NCI-H1694 (cell line): ENCODE measurements at places on chromosomes 2 and 18.
A peak's percentile ranks its signal among the peaks of the same experiment; 100 is the strongest.

- DNase-seq: no peak
These were observed 800 bp downstream of the HOXD13 start for GRCh38 chr2:176093145-176093897.

- no peak for DNase-seq
These were observed 149.9 kb downstream of the TTC27 start for GRCh38 chr2:32777714-32778113.

DNA sequence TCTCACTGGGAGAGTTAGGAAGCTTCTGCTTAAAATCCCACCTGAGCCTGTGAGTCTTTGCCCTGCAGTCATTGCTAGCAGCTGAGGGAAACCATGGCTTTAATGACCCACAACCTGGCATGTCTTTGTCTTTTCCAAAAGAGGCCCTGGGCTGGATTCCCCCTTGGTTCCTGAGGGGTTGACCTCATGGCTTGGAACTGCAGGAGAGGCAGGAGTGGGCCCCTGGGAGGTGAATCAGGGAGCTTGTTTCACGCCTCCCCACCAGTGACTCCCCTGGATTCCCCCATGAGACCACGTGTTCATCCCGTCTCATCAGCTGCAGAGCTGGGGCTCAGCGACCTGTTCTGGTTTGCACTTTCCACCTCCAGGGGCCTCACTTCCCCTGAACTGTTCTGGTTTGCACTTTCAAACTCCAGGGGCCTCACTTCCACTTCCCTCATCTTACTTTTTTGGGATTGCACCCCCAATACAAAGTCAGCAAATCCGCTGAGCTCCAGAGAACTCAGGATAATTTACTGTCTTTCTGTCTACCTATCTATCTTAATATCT, 58.5 kb upstream of the TMEM18 start:
- no peak for DNase-seq

DNA sequence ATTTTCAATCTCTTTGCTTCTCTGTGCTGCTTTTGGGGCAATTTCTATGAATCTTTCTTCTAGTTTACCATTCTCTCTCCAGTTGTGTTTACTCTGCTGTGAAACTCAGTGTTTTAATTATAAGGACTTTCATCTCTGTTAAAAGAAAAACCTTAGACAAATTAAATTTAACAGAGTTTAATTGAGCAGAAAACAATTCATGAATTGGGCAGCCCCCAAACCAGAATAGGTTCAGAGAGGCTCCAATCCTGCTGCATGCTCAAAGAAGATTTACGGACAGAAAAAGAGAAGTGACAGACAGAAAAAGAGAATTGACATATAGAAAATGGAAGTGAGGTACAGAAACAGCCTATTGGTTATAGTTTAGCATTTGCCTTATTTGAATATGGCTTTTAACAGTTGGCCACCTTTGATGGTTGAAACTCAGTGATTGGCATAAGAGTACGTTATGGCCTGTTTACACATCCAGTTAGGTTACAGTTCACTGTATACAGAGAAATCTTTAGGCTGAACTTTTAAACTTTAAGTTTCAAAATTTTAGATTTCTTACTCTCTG, 120.4 kb downstream of the RNF152 start:
- DNase-seq: no peak

DNA sequence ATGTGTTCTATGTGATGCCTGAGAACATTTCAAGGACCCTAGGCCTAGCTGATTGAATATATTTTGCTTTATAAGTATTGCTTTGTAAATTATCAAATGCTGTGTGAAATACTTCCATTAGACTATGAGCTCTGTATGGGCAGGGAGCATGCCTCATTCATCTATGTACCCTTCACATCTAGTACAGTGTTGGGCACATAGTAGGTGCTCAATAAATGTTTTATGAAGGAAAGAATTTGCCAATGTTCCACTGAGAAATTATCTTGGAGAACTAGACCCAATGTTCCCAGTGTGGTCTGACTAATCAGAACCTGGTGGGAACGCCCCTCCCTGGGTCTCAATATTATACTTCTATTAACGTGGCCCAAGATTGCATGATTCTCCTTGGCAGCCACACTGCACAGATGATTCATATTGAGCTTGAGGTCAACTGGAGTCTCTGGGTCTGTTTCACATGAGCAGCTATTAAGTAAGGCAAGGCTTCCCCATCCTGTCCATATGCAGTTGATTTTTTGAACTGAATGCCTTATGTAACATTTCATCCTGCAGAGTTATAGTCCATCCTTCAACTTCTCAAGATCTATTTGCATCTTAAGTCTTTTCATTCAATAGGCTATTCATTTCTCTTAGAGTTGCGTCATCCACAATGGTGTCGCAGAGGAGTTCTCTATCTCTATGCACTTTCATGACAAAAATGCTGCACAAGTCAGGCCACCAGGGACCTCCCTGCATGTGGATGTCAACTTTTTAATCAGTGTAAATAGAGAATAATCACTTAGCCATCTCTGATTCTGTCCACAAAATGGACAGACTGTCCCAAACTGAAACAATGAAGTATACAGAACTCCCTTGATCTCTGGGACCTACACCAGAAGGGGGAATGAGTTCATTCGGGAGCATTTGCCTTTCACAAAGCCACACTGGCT, 257.6 kb downstream of the CYP26B1 start:
- no peak for DNase-seq

GRCh38 chr2:20173064-20173463, 51.9 kb downstream of the SDC1 start:
- DNase-seq: no peak

GRCh38 chr18:60978338-60978737, 354.9 kb upstream of the CDH20 start:
- DNase-seq: no peak

- no peak for DNase-seq
These were observed 49.2 kb downstream of the DIPK1C start for GRCh38 chr18:74407888-74408287.

- peak; percentile 91 for DNase-seq
These were observed 253.9 kb downstream of the AGAP1 start for GRCh38 chr2:235747786-235748091.

DNA sequence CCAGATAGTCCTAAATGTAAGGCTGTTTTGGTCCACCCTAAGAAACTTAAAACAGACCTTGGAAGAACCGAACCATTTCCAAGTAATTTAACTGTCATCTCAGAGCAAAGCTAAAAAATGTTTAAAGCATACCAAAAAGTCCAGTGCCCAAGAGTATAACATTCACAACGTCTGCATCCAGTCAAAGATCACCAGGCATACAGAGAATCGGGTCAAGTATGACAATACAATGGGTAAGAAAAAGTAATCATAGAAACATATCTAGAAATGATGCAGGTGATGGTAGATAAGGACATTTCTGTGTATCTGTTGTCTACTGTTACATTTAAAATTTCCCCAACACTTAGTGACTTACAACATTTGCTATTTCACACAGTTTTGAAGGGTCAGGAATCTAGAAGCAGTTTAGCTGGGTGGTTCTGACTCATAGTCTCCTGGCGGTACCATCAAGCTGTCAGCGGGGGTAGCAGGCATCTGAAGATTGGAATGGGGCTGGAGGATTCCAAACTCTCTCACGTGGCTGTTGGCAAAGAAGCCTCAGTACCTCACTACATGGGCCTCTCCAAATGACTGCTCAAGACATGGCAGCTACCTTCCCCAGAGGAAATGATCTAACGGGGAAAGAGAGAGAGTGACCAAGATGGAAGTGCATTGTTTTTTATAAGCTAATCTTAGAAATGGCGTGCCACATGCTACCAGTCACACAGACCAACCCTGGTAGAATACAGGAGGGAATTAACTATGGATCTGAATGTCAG, 36.6 kb upstream of the DYNC2LI1 start:
- DNase-seq: no peak

- no peak for DNase-seq
These were observed 66.7 kb upstream of the RMDN2 start for GRCh38 chr2:37858400-37858711.

DNA sequence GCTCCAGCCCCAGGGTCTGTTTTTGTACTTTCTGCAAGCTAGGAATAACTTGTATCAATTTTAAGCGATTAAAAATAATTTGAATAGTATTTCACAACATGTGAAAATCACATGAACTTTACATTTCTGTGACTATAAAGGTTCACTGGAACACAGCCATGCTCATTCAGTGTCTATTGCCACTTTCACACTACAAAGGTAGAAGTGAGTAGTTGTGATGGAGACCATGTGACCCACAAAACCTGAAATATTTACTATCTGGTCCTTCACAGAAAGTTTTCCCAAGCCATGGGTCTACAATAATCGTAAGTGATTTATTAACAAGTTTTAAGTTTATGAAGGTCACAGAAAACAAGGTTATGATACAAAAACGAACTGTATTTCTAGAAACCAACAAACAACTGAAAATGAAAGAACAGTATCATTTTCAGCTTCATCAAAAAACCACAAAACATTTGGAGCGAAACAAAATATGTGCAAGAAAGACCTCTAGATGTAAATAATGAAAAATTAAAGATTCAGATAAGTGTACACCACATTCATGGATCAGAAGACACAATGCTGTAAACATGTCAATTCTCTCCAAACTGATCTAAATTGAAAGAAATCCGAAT, 68.9 kb upstream of the DNER start:
- no peak for DNase-seq

DNA sequence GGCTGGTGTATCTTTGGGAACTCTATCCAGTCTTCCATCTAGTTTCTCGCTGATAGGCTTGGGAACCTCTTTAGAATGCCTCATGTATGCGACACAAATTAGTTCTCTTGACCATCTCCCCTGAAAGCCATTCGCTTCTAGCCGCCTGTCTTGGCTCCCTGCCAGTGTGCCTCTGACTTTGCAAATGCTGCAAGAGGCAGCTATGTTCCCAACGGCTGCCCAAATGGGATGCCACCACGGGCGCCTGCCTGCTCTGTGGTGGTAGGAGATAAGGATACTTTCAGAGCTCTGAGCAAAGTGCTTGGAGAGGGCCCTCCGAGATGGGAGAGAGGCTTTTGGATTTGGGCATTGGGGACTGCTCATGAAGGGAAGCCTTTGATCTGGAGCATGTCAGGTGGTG, 77.7 kb upstream of the IGFBP5 start:
- DNase-seq: no peak

DNA sequence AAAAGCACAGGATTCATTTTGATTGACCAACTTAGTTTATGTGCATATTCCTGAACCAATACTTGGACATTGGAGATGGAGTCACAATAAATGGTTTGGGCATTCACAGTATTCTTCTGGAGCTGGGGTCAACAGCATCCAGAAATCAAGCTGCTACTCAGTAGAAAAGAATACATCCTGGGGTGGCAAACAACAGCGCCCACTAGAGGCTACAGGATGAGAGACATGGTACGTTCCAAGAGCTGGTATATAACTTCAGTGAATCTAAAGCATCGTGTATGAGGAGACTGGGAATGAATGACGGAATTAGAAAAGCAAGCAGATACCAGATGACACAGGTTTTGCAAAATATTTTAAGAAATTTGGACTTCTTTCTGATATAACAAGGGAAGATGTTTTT, 142.9 kb upstream of the FIGN start:
- DNase-seq: no peak

DNA sequence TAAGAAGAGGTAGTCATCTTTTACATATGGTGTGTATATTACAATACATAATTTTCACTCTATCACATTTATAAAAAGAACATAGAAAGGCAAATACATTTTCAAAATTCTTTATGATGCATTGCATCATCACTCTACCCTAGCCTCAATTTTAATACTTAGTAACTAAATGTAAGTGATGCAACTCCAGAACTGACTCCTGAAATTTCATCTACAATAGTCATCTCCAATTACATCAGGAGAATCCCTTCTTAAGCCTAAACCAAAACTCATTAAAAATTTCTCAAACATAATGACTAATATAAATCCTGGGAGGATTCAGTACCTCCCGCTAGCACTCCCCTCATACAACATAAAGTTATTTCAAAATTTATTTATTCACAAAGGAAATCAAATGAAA, 15.9 kb downstream of the TMX3 start:
- no peak for DNase-seq

DNA sequence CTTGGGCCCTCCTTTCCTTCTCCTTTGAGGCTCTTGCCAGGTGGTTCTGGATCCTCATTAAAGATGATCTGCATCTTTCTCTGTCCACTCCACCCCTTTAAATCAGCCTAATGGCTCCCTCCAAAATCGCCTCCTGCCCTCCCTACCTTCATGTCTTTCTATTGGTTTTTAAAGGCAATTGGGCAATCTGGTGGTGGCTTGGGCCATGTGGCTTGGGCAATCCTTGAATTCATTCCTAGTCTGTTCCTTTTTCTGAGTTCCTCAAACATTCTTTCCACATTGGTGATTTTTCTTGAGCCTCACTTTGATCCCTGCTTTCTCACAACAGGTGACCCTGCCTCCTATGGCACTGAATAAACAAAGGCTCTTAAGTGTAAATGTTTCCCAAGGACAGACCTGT, 266.2 kb upstream of the REV1 start:
- DNase-seq: no peak

DNA sequence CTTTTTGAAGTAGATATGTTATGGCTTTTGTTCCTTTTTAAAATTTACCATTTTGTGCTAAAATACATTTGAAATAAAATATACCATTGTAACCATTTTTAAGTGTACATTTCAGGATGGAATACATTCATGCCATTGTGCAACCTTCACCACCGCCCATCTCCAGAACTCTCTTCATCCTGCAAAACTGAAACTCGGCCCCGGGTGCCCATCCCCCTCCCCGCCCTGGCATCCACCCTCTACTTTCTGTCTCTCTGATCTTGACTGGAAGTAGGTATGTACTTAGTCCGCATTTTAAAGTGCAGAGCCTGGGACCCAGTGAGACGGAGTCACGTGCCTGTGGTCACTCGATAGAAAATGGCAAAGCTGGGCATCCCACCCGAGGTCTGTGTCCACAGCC, 45.6 kb downstream of the DIPK1C start:
- no peak for DNase-seq

DNA sequence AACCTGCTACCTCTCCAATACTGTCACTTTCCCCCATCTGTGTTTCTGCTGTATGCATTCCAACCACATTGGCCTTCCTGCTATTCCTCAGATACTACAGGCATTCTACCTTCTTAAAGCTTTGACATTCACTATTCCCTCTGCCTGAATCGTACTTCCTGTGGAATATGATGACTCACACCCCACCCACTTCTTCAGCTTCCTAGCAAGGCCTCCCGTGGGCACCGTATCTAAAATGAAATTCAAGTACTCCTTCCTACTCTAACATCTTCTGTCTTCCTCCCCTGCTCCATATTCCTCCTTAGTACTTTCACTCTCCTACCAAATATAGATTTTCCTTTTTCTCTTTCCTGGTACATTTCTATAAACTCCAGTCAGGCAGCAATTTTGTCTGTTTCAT, 710.4 kb downstream of the RNF144A start:
- DNase-seq: no peak

- DNase-seq: no peak
These were observed 87.1 kb upstream of the EPAS1 start for GRCh38 chr2:46210063-46210462.

DNA sequence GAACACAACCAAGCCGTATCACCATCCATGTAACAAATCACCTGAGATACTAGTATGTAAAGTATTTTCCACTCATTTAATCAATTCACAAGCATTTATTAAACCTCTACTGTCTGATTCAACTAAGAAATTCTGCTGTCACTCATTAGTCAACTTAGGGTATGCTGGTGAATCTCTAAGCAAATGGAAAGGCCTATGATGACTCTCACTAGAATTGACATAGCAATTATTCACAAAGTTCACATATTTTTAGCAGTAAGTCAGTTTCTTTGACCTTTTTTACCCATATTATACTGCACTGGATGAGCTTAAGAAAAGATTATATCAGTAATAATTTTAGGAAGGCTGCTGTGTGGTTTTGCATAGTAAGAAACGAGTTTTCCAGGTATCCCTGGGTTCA, 130.1 kb downstream of the SLC8A1 start:
- DNase-seq: no peak

- no peak for DNase-seq
These were observed 80.2 kb downstream of the EFEMP1 start for GRCh38 chr2:55843096-55843993.
